ENCODE measurements at places on chromosomes 3 and 15.
A peak's percentile ranks its signal among the peaks of the same experiment; 100 is the strongest.

DNA sequence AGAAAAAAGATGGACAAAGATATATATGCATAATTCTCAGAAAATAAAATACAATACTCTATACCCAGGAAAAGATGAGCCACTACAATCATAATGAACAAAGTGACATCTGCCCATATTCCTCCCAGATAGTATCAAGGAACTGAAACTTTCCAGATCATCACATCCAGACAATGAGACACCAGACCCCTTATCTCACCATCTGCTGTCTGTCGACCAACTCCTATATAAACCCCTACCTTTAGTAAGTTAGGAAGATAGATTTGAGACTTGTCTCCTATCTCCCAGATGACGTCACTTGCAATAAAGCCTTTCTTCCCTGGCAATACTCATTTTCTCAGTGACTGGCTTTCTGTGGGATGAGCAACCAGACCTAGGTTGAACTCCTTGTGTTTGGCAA, 1071.6 kb downstream of the PLOD2 start:
- DNase-seq, result no peak

DNA sequence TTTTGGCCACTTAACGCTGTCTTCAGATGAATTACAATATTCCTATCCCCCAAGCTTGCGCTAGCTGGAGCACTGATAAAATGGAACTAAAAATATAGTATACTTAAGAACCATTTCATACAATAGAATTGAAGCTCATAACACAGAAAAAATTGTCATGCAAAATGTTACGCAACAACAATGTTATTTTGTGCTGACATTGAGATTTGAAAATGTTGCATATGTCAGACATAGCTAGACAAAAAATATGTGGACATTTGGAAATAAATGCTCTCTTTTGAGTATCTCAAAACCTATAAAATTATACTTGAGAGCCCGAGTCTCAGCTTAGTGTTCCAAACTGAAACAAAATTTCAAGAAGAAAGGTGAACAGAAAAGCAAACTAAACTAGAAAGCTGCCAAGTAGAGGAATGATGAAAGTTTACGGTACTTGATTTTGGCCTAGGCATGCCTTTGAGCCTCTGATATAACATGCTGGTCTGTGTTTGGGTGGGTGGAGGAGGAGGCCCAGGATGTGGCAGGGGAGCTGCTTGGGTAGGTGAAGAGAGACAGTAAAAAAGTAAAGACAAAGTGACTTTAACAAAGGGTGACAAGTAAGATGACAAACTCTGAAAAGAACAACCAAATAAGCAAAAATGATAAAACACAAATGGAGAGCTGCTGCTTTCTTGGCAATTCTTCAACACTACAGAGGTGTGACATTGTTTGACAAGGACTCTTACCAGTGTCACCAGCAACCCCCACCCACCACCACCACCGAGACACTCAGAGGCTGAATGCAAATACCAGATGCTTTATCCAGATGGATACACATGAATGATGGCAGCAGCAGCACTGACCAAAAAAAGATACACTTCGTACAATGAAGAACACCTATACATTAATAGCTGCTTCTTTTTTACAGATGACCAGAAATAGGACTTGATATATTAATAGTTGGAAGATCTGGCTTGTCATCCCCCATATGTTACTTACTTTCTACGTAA, 129.3 kb upstream of the FEZF2 start:
- no peak for DNase-seq

DNA sequence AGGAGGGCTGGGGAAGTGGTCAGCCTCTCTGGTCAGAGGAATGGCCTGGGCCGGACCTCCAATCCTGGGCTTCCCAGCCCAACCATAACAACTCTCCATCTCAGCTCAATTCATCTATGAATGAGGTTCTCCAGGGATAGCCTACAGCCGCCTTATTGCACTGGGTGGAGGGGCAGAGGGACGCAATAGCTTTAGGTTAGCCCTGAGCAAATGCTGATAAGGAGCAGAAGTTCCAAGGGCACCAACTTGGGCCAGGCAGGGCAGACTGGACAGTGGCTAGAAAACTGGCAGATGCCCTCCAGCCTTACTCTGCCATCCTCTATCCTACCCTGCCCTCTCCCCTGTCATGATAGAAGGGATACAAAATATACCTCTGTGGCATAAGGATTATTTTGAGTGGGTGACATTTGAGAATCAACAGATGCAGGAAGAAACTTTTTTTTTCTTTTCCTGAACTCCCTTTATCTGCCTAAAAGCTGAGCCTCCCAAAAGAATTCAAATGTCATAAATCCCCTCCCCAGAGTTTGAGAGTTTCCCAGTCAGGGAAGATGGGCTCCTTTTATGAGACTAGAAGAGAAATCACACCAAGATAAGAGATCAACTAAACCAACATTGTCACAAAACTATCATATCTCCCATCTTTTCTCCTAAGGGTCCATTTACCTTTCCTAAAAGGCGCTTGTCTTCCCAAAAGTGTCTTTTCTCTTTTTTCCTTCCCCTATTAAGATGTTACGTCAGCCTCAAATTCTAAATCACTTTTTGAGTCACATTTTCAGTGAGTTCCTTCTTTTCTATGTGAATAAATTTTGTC, 40.4 kb upstream of the C15orf39 start:
- DNase-seq, result no peak

DNA sequence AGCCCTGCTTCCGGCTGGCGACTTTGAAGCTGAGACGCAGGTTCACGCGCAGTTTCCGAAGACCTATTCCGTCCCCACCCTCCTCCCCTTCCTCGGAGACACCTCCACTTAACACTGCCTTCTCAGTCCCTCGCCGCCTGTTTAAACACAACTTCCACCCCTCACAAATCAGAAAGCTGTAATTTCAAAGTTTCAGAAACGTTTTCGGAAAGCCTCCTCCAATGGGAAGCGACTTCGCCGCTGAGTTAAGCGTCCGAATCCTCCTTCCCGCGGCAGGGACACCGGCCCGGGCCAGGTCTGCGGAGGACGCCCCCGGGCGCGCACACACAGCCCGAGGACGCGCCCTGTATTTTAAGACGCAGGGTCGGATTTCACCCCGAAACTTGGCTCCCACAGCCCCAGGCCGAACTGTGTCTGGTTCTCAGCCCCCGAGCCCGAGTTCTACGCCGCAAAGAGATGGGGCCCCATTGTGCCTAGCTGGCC, 559 bp upstream of the LRRN1 start:
- no peak for DNase-seq

DNA sequence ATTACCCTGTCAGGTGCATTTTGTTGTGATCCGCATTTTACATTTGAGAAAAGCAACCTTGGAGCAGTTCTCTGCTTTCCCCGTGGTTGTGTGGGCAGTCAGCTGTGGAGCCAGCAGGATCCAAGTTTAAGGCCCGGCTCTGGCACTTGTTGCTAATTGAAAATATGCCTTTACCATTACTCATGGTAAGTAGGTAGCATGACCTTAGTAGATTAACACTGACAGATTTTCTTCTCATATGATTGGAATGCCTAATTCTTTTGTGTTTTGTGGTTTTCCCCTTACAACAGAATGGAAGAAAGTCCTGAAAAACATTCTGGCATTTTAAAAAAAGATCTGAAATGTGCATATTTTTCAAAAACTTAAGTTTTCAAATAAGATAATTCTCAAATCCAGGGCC, 246.5 kb upstream of the LRRN1 start:
- DNase-seq, result no peak

GRCh38 chr15:25862472-25863110, 536 bp downstream of the ATP10A start:
- peak; percentile 43 for DNase-seq

- no peak for DNase-seq
Observed at GRCh38 chr3:110459021-110459420, 612.6 kb upstream of the NECTIN3 start.

GRCh38 chr3:159785273-159785708, 203.3 kb upstream of the IL12A start:
- no peak for DNase-seq

DNA sequence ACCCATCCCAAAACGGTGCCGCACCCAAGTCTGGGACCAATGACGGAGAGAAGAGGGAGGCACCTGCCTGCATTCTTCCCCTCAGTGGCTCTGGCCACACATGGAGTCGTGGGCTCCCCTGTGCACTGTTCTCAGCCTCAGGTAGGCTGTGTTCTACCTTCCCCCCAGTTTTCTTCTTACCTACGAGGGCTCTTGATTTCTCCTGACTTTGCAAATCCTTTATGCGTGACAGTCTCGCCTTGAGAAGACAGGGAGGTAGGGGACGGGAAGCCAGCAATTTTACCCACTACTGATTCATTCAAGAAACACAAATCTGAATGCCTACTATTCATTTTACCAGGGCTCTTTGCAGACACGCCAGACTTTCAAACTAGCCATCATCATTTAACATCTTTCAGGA, 261.3 kb upstream of the NSMCE3 start:
- no peak for DNase-seq

DNA sequence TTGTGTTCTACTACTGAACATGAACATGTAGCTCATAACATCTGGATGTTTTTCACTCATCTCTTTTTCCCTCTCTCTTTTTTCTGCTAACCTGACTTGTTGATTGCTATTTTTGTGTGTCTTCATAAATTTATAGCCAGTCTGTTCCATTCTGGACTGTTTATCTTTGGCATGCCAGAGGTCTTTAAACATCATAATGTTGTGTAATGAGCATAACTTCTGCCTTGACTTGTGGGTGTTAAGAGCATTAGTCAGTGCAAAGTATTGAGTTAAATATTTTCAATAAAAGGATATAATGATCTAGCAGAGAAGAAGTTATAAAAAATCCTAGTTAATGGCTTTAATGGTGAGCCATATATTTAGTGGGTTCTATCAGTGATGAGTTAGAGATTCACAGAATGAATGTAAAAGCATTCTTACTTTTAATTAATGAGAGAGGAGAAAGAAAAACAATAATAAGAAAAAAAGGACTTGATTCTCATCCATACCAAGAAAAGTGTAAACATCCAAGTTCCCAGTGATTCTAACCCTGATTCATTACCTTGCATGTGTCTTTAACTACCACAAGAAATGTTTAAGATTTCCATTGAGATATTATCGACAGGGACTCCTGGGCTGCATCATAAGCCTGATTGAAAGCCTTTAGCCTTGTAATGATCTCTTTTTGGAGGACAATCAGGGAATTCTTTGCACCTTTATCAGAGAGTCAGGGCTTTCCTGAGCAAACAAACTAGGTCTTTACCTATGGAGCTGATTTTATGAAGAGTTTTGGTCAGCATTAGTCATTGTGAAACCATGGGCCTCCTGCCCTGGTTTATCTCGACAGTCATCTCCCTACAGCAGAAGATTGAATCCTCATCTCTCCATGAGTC, 22.9 kb downstream of the MITF start:
- DNase-seq, result no peak
